ENCODE measurements at places on chromosomes 16 and 17.

DNA sequence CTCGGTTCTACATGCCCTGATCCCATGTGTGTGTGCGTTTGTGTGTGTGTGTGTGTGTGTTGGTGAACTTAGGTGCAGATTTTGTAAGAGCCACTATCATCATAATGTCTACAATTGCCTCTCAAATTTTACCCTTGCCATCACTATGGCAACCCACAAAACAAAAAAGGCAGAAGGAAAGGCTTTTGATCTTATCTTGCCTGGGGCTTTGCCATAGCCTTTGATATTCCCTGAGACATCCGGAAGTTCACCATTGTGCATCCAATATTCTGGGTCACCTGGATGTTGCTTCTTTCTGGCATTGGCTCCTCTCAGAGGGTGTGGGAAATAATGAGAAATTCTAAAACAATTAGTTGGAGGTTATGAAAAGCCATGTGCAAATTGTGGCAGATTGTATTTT lies 114.7 kb downstream of the HAPSTR1 start:
- no peaks in the 10 kb centered on the region for H3K4me1 ChIP-seq
- no peaks in the 10 kb centered on the region for H3K36me3 ChIP-seq
- DNase-seq: no peak
- no peak overlapping the region for H3K27ac ChIP-seq
- no peaks in the 10 kb centered on the region for H3K27me3 ChIP-seq

DNA sequence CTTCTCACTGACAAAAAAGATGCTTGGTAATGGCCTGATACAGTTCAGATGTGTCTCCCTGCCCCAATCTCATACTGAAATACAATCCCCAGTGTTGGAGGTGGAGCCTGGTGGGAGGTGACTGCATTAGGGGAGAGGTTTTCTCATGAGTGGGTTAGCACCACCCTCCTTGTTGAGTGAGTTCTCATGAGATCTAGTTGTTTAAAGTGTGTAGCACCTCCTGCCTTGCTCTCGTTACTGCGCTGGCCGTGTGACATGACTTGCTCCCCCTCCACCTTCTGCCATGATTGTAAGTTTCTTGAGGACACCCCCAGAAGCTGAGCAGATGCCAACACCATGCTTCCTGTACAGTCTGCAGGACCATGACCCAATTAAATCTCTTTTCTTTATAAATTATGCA lies 5.0 kb downstream of the TSR1 start:
- no peaks in the 10 kb centered on the region for H3K27me3 ChIP-seq
- H3K4me1 ChIP-seq: peaks cover 4% of the 10 kb centered on the region
- no peak overlapping the region for H3K4me3 ChIP-seq

GRCh38 chr16:4315186-4316107 lies at the start of gene GLIS2:
Gene GLIS2 (plus strand): TSS chr16:4316067. CDS start chr16:4332281, 16,214 bp downstream.
- peak within 1 kb of the TSS; percentile 99 for H3K4me3 ChIP-seq
- no peaks in the 10 kb centered on the region for H3K36me3 ChIP-seq
- H3K4me1 ChIP-seq: peaks cover 37% of the 10 kb centered on the region
- peak; percentile 92 for DNase-seq
- H3K27me3 ChIP-seq: no peaks in the 10 kb centered on the region

DNA sequence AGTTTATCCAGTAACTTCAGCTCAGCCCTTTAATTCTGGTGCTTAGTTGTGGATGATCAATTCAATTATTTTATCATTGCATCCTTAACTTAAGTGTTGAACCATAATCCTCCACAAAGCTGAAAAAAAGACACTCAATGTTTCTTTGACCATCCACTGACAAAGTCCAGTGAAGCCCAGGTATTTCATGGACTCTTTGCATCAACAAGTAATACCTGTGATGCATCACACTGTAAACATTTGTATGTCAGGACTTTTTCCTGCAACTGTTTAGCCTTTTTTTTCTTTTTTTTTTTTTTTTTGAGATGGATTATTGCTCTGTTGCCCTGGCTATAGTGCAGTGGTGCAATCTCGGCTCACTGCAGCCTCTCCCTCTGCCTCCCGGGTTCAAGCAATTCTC lies 6.6 kb upstream of the NFAT5 start:
- no peaks in the 10 kb centered on the region for H3K27me3 ChIP-seq
- H3K4me3 ChIP-seq: no peak overlapping the region
- no peak overlapping the region for H3K27ac ChIP-seq
- H3K36me3 ChIP-seq: no peaks in the 10 kb centered on the region
- DNase-seq: no peak

GRCh38 chr17:33942414-33942813 lies 312.7 kb upstream of the CCL2 start:
- peaks cover 4% of the 10 kb centered on the region for H3K27me3 ChIP-seq
- no peak overlapping the region for H3K4me3 ChIP-seq
- H3K27ac ChIP-seq: no peak overlapping the region
- H3K4me1 ChIP-seq: no peaks in the 10 kb centered on the region

- no peaks in the 10 kb centered on the region for H3K27me3 ChIP-seq
- DNase-seq: no peak
- H3K4me3 ChIP-seq: no peak overlapping the region
- H3K4me1 ChIP-seq: peaks cover 13% of the 10 kb centered on the region
Observed at GRCh38 chr17:1590747-1591473, 28.3 kb upstream of the PITPNA start.

DNA sequence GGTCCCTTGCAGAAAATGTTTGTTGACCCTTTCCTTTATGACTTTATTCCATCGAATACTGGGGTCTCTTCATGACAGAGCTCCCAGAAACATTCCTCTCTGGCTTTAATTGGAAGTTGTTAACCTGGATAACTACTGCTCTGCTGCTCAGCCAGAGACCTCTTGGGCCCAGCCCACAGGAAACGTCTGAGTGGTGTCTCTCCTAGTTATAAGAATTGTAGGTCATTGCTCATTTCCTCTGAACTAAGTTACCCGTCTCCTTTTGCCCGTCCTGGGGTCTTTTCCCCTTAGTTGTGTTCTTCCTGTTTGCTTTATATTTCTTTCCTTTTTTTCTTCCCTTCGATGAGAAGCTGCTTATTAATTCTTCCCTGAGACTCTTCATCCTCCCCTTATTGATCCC lies 9.0 kb downstream of the MAP2K6 start:
- H3K27me3 ChIP-seq: no peaks in the 10 kb centered on the region
- no peak overlapping the region for H3K27ac ChIP-seq
- H3K4me1 ChIP-seq: peaks cover 23% of the 10 kb centered on the region

- peak overlapping the region; percentile 90 for H3K4me3 ChIP-seq
- H3K27me3 ChIP-seq: no peaks in the 10 kb centered on the region
- H3K36me3 ChIP-seq: peaks cover 11% of the 10 kb centered on the region
- peak overlapping the region; percentile 89 for H3K27ac ChIP-seq
- no peak for DNase-seq
Observed at GRCh38 chr17:7887038-7887481, 1.5 kb upstream of the CHD3 start.

- H3K4me3 ChIP-seq: no peak overlapping the region
- H3K27me3 ChIP-seq: no peaks in the 10 kb centered on the region
- no peak overlapping the region for H3K27ac ChIP-seq
- H3K36me3 ChIP-seq: no peaks in the 10 kb centered on the region
- DNase-seq: no peak
- H3K4me1 ChIP-seq: peaks cover 5% of the 10 kb centered on the region
Observed at GRCh38 chr17:67435786-67436185, 58.7 kb downstream of the PITPNC1 start.

DNA sequence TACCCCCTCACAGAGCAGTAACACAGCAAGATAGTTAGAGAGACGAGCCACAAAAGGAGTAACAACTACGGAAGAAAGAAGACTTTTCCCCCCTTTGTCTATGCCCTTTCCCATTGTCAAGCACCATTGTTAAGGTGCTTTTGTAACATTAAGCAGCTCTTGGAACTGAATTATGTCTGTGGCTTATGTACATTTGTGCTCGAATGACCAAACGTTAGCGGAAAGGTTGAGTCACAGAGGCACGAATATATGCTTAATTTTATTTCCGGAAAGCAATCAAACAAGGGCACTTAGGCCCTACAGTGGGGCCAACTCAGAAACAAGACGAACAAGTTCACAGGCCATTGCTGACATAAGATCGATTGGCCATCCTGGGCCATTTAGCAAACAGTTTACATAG lies 109.5 kb downstream of the ANKFN1 start:
- no peaks in the 10 kb centered on the region for H3K27me3 ChIP-seq
- no peaks in the 10 kb centered on the region for H3K36me3 ChIP-seq
- H3K4me1 ChIP-seq: no peaks in the 10 kb centered on the region
- no peak overlapping the region for H3K4me3 ChIP-seq

DNA sequence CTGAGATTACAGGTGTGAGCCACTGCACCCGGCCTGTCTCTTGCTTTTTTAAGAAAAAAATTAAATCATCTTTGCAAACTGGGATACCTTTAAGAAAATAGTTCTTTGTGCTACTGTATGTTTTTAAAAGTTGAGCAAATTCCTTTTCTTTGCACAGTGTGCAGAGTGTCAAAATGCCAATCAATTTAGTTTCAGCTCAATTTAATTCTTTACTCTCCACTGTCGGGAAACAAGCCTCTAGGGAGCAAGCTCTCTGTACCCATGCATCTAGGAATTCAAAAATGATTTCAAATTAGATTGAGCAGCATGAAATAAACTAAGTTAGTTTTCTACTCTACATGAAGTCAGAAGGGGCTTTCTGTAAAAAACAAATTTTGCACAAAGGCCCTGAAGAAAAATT lies 141.5 kb upstream of the CORO6 start:
- no peak overlapping the region for H3K4me3 ChIP-seq
- H3K36me3 ChIP-seq: no peaks in the 10 kb centered on the region
- no peak for DNase-seq
- H3K27me3 ChIP-seq: no peaks in the 10 kb centered on the region
- peaks cover 10% of the 10 kb centered on the region for H3K4me1 ChIP-seq

GRCh38 chr17:38485146-38485468 lies 56.8 kb downstream of the ARHGAP23 start:
- H3K36me3 ChIP-seq: no peaks in the 10 kb centered on the region
- H3K27me3 ChIP-seq: no peaks in the 10 kb centered on the region
- no peak overlapping the region for H3K27ac ChIP-seq
- H3K4me3 ChIP-seq: no peak overlapping the region
- DNase-seq: no peak

- H3K4me3 ChIP-seq: no peak overlapping the region
- peak; percentile 24 for DNase-seq
- H3K27ac ChIP-seq: peak overlapping the region; percentile 93
- peaks cover 58% of the 10 kb centered on the region for H3K4me1 ChIP-seq
- no peaks in the 10 kb centered on the region for H3K36me3 ChIP-seq
Observed at GRCh38 chr17:44981221-44981968, 13.3 kb upstream of the C1QL1 start.

- no peaks in the 10 kb centered on the region for H3K36me3 ChIP-seq
- H3K4me3 ChIP-seq: no peak overlapping the region
- no peak overlapping the region for H3K27ac ChIP-seq
- no peak for DNase-seq
- H3K27me3 ChIP-seq: no peaks in the 10 kb centered on the region
Observed at GRCh38 chr16:84631886-84632285, 14.0 kb upstream of the COTL1 start.

DNA sequence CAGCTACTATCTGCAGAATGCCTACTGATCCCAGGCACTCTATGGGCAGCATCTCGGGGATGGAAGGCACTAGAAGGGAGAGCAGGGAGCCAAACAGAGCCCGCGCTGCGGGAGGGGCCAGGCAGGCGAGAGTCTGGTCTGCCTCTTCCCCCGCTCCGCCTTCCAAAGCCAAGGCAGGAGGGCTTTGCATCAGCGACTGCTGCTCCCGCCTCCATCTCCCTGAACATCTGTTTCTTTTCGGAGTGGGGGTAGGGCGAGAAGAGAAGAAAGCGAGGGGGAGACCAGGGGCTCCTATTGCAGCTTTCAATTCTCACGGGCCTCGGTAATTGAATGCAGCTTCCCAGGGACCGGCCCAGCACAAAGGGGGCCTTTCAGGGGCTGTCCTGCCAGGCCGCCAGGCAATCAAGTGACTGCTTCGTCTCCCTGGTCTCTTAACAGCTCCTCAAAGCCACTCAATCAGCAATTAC lies 31.4 kb upstream of the CDC42EP4 start:
- no peak overlapping the region for H3K4me3 ChIP-seq
- no peaks in the 10 kb centered on the region for H3K36me3 ChIP-seq
- no peaks in the 10 kb centered on the region for H3K27me3 ChIP-seq
- peaks cover 12% of the 10 kb centered on the region for H3K4me1 ChIP-seq
- peak; percentile 93 for DNase-seq
- peak overlapping the region; percentile 27 for H3K27ac ChIP-seq

GRCh38 chr16:66451548-66451947 lies 24.5 kb downstream of the BEAN1 start:
- peaks cover 4% of the 10 kb centered on the region for H3K27me3 ChIP-seq
- no peak overlapping the region for H3K4me3 ChIP-seq
- DNase-seq: no peak
- no peaks in the 10 kb centered on the region for H3K36me3 ChIP-seq
- H3K27ac ChIP-seq: no peak overlapping the region

DNA sequence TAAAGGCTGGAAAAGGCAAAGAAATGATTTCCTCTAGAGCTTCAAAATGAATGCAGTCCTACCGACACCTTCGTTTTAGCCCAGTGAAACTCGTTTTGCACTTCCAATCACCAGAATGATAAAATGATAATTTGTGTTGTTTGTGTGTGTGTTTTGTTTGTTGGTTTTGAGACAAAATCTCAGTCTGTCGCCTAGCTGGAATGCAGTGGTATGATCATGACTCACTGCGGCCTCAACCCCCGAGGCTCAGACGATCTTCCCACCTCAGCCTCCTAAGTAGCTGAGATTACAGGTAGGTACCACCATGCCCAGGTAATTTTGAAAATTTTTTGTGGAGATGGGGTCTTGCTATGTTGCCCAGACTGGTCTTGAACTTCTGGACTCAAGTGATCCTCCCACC lies 3.4 kb upstream of the EVPLL start:
- H3K27me3 ChIP-seq: no peaks in the 10 kb centered on the region
- no peaks in the 10 kb centered on the region for H3K36me3 ChIP-seq
- no peak for DNase-seq
- H3K27ac ChIP-seq: no peak overlapping the region

- no peak overlapping the region for H3K27ac ChIP-seq
- no peak for DNase-seq
- H3K4me1 ChIP-seq: no peaks in the 10 kb centered on the region
- no peaks in the 10 kb centered on the region for H3K27me3 ChIP-seq
Observed at GRCh38 chr17:33434841-33435240, 141.7 kb upstream of the ASIC2 start.

DNA sequence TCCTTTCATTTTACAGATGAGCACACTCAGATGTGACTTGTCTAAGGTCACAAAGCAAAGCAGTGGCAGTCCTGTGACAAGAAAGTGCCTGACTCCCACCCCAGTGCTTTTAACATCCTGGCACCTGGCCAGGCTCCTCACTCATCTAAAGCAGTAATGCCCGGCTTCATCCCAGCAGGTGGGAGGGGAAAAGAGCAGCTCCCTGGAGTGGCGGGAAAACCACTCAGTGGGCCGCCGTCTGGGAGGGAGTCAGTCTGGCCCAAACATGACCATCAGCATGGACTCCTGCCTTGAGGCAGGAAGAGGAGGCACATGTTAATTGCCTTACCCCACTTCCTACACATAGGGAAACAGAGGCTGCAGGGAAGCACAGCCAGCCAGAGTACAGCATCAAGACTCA lies 2.6 kb downstream of the PCGF2 start:
- H3K27me3 ChIP-seq: no peaks in the 10 kb centered on the region
- H3K4me1 ChIP-seq: peaks cover 19% of the 10 kb centered on the region
- H3K4me3 ChIP-seq: no peak overlapping the region
- H3K36me3 ChIP-seq: no peaks in the 10 kb centered on the region
- H3K27ac ChIP-seq: no peak overlapping the region

All from cardiac muscle cell (in vitro differentiated cells and primary cell).